ENCODE measurements at places on chromosomes 5 and 9.
A peak's percentile ranks its signal among the peaks of the same experiment; 100 is the strongest.

GRCh38 chr9:83457005-83457404 is 81.2 kb downstream of the FRMD3 start:
- DNase-seq: no peak

DNA sequence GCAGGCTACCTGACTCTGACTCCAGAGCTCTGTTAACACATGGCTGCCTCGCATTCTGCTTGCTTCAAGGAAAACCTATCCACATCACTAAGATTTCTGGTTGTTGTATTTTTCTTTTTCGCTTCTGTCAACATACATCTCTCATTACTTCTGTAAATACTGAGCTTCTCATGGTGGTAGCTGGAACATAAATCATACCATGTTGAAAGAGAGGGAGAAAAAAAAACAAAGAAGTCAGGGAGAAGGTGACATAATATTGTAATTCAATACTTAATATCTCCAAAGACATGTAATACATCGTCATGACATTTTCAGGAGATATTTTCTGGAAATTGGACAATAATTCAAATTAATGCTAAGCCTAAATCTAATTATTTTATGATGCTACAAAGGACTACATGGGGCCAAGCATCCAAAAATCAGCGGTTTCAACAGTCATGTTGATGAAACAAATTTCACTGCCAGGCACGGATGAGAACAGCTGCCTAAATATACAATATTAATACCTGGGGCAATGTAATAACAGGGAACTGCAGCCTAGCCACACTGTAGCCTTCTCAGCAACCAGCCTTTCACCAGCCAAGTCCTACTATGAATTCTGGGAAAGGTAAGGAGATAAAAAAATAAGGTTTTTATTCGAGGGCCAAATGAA is 332.0 kb downstream of the TRIM32 start:
- no peak for DNase-seq

GRCh38 chr5:2020730-2021129 is 138.0 kb upstream of the IRX4 start:
- DNase-seq: no peak

- DNase-seq: no peak
Observed at GRCh38 chr9:16120727-16121126, 567.9 kb downstream of the CCDC171 start.

DNA sequence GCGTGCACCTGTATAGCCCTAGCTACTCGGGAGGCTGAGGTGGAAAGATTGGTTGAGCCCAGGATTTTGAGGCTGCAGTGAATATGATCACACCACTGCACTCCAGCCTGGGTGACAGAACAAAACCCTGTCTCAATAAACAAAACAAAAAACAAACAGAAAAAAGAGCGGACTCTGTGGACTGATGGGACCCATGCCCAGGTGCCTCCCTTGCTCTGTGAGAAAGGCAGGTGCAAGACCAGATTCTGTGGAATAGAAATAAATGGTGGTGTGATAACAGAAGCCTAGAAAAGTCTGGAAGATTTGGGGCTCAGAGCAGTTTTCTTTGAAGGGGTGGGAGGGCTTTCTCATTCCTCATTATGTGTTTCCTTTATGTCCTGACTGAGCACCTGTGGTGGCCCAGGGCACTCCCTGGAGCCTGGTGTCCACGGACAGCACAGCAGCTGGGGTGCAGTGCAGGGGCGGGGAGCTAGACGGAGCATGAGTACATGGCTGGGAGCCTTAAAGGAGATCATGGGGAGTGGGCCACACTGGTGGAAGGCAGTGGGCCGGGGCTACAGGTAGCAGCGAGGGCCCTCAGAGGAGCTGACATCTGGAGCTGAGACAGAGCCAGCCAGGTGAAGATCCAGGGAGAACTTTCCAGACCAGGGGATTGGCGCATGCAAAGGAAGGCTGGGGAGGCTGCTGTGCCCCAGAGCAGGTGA is 15.4 kb upstream of the CEL start:
- DNase-seq: no peak

- no peak for DNase-seq
Observed at GRCh38 chr5:43674536-43674935, 71.6 kb downstream of the NNT start.

- no peak for DNase-seq
Observed at GRCh38 chr9:93295456-93296076, 111.6 kb downstream of the WNK2 start.

DNA sequence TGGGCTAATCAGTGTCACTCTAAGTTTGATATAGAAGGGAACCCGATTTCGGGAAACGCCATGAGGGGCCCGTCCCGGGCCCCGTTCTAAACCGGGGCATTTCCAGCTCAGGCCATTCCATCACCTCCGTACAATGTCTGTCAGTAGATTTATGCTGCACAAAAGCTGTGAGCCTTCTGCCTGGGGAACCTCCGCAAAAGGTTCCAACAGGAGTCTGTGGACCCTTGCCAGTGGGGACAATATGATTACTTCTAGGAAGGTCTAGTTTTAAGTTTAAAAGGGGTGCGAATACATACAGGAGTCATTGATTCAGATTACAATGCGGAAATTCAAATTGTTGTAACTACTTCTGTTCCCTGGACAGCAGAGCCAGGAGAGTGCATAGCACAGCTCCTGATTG is 57.6 kb downstream of the RAPGEF1 start:
- DNase-seq: no peak

DNA sequence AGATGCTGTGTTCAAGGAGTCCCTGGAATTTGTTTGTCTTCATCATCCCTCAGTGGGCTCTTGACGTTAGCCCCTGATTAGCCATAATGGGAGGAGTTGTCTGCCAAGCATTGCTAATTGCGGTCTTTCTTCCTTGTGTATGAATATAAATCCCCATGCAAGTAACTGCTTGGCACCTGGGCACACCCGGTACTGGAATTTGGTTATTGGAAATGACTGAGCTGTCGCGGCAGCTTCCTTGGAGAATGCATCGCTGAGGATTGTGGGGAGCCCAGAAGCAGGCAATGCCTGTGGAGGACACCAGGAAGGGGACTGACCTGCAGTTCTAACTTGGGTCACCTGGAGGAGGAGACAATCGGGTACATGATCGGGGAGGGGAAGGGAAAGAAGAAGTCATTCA is 53.3 kb upstream of the CTSL start:
- no peak for DNase-seq

DNA sequence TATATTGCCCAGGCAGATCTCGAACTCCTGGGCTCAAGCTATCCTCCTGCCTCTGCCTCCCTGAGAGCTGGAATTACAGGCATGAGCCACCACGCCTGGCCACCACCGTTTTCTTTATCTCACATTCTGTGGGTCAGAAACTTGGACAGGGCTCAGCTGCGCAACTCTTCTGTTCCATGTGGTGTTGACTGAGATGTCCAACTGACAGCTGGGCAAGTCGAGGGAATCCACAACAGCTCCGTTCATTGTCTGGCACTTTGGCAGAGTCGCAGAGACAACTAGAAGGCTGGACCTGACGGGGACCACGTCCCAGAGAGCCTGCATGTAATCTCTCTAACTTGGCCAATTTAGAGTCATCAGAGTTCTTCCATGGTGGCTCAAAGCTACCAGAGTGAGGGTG is 36.2 kb upstream of the AOPEP start:
- no peak for DNase-seq

GRCh38 chr9:77839459-77840140 is 191.5 kb upstream of the GNA14 start:
- DNase-seq: peak; percentile 23

GRCh38 chr5:132429463-132430440 is 60.2 kb downstream of the SLC22A5 start:
- DNase-seq: no peak

DNA sequence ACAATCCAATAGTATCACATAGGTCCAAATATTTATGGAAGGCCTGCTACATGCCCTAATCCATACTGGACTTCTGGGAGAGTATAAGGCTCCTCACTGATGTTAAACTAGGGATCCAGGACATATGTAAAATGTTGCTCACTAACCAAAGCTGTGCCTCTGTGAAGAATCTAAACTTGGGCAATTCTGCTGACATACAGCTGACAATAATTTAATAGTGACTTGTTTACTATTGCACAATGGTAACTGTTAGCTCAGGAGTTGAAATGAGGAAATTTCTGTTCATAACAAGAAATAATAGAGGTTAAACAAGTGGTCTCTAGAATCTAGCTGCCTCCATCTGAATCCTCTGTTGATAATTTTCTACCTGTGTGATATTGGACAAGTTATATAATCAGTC is 14.9 kb upstream of the CTXN3 start:
- no peak for DNase-seq

DNA sequence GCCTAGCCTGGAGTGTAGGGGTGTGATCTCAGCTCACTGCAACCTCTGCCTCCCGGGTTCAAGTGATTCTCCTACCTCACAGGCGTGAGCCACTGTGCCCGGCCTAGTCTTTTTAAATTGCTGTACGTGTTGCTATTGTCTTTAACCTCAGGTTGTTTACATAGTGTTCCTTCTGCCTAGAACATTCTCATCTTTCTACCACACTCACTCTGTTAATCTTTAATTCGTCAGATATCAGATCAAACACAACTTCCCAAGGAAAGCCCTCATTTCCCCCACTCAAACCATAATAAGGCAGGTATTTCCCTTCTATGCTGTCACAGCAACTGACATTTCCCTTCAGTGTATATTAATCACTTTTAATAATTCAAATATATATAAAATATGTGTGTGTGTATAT is 1310.0 kb upstream of the C9orf72 start:
- no peak for DNase-seq

GRCh38 chr5:54469622-54470021 is 14.1 kb downstream of the HSPB3 start:
- no peak for DNase-seq

GRCh38 chr9:120646948-120647347 is 67.0 kb upstream of the CDK5RAP2 start:
- DNase-seq: no peak

- DNase-seq: no peak
Observed at GRCh38 chr5:16417398-16418074, 48.1 kb downstream of the ZNF622 start.

GRCh38 chr9:70260606-70261005 is 1.8 kb downstream of the SMC5 start:
- no peak for DNase-seq

- DNase-seq: no peak
Observed at GRCh38 chr5:39068099-39068498, 6.1 kb downstream of the RICTOR start.

DNA sequence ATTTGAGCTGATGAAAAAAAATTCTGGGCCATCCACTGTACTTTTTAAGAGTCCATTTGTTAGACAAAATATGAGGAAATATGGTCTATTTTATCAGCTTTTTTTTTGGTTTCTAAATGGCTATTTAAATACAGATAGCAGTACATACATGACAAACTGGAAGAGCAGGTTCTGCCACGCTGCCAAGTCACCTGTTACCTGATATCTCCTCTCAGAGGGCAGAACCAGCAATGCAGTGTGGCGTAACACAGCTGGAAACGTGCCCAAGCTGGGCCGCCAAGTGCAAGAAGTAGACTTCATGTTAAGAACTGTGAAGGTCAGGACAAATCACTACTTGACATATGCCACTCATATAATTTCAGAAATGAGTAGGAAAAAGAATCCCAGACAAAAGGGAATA is 8.1 kb downstream of the MCIDAS start:
- no peak for DNase-seq

GRCh38 chr5:1009359-1010180 is 968 bp downstream of the NKD2 start:
- DNase-seq: peak; percentile 55

DNA sequence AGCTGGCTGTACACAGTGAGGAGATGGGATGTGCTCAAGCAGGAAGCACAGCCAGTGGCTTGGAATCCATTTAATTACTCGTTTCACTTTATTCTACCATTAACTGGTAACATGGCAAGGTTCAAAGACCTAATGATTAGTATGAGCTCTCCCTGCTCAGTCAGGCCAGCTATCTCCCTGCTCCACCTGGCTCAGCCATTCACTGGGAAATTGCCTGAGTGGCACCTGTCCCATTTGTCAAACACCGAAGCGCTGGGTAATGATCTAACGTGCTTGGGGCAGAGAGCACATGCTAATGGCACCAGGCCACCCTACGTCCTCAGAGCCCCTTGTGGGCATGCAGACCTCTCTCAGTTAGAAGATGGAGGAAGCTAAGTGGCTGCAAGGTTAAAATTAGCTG is 162.2 kb downstream of the TTLL11 start:
- DNase-seq: no peak

DNA sequence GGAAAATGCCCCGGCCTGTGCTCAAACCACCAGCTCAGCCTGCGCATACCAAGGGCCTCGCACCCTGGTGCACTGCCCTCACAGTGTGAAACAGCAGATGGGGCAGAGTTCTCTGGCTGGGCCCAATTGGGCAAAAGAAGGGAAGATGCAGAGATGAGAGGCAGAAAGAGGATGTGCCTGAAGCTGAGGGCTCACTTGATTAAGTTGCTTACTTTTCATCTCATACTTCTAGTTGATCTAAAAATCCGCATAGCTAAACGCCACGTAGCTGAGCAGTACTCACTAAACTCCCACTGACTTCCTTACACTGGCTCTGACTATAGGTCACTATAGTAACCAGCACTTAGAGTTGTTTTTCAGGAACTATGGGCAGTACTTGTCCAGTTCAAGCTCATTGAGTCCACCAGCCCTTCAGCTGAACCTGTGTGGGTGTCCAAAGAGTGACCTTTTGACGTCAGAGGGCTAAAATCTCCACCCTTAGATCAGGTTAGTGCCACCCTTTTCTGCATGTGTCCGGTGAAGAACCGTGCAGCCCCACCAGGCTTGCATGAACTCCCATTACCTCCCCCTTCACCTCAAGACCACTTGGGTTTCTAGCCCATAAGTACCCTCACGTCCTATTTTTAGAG is 215.2 kb downstream of the AUH start:
- DNase-seq: no peak
